ENCODE measurements at places on chromosomes 13 and 19.

DNA sequence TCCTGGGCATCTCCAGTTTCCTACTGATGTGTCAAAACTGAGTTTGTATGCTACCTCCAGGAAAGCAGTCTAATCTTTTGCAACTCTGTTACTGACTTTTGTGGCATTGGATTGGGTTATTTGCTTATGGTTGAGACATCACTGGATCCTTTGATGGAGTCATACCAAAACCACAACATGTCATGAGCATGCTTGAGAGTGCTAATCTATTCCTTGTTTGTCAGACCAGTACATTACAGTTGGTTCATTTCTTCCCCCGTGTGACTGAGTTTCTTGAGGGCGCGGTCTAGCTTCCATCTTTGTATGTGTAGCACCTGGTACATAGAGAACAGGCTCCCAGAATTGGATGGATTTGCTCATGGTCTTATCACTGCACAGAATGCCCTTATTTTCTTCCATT lies 43.2 kb downstream of the SUGT1 start:
- DNase-seq: no peak

DNA sequence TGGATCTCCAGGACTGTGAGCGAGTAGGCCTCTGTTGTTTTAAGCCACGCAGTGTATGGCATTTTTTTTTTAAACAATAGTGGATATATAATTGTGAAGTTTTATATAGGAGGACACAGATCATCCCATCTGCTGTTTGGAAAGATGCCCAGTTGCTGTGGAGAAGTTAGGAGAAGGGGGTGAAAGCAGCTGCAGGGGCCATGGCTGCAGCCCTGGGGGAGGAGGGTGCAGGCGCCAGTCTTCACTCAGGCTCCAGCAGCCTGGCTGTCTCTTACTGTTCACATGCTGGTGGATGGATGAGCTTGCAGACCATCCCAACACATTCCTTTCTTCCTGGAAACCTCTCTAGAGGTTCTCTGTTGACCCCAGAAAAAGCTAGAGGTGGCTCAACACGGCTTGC lies 242.3 kb downstream of the TEX29 start:
- no peak for DNase-seq

DNA sequence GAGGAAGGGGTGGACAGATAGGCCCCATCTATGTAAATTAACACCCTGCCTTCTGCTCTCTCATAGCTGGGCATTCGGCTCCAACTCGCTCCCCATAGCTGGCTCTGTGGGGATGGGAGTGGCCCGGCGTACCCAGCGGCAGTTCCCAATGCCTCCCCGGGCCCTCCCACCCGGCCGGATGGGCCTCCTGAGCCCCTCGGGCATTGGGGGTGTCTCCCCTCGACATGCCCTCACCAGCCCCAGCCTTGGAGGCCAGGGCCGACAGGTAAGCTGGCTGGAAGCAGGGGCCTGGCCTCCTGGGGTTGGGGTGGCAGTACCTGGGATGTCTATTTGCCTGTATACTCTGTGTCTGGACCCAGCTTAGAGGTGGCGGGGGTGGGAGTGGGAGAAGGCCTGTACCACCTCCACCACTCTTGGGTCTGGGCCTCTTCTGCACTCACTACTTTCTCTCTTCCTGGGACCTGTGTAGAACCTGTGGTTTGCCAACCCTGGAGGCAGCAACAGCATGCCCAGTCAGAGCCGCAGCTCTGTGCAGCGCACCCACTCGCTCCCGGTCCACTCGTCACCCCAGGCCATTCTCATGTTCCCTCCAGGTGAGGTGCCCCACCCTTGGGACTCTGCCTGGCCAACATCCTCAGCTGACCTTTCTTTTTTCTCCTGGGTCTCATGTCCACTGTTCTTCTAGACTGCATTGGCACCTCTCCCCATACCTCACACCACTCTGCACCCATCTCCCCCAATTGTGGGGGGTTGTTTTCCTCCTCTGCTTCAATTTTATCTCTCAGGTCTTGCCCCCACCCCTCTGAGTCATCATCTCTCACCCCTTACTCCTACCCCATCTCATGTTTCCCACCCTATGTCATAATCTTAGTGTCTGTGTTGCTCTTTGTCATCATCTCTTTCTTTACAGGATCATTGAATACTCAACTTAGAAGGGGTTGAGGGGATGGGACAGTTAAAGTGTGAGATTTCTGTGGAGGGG lies 10.1 kb downstream of the PAF1 start:
- DNase-seq: no peak

GRCh38 chr19:38666663-38667511 lies 19.4 kb downstream of the ACTN4 start:
- DNase-seq: peak; percentile 69

GRCh38 chr19:14515501-14516047 lies 2.6 kb downstream of the DNAJB1 start:
- DNase-seq: peak; percentile 31

DNA sequence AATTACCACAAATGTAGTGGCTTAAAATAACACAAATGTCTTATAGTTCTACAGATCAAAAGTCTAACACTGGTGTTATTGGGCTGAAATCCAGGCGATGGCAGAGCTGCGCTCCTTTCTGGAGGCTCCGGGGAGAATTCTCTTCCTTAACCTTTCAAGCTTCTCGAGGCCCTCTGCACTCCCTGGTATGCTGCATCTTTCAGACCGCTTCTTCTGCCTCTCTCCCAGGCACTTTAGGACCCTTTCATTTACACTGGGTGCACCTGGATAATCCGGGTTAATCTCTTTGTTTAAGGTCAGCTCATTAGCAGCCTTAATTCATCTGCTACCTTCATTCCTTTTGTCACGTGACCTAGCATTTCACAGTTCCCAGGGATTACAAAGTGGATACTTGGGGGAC lies 211.3 kb upstream of the RFC3 start:
- no peak for DNase-seq

DNA sequence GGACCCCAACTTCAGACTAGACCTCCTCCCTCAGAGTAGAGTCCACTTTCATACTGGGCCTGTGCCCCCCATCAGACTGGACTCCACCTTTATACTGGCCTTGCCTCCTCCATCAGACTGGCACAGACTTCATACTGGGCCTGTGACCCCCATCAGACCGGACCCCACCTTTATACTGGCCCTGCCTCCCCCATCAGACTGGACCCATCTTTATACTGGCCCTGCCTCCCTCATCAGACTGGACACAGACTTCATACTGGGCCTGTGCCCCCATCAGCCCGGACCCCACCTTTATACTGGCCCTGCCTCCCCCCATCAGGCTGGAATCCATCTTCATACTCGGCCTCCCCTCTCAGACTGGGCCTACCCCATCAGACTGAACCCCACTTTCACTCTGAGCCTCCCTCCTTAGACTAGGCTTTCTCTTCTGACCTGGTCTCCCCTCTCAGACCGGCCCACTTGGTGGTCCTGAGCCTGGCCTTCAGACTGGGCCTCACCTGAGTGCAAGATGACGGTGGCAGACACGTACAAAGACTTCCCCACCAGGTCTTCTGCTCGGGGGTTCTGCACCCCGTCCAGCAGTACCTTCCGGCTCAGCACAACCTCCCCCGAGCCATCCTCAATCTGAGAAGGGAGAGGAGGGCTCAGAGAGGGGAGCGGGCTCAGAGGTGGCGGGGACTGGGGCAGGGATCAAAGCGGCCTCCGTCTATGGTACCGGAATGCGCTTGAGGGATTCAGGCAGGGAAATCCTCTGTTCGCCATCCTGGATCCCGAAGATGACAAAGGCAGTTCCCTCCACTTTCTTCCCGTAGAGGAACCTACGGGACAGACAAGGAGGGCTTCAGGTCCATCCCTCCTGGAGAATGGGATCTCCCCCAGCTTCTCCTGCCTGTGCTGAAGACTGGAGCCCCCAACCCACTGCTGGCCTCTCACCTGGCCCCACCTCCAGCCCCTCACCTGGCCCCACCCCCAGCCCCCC lies 7.5 kb downstream of the C3 start:
- no peak for DNase-seq

- DNase-seq: no peak
These were observed 3.6 kb upstream of the HPN start for GRCh38 chr19:35037716-35038622.

DNA sequence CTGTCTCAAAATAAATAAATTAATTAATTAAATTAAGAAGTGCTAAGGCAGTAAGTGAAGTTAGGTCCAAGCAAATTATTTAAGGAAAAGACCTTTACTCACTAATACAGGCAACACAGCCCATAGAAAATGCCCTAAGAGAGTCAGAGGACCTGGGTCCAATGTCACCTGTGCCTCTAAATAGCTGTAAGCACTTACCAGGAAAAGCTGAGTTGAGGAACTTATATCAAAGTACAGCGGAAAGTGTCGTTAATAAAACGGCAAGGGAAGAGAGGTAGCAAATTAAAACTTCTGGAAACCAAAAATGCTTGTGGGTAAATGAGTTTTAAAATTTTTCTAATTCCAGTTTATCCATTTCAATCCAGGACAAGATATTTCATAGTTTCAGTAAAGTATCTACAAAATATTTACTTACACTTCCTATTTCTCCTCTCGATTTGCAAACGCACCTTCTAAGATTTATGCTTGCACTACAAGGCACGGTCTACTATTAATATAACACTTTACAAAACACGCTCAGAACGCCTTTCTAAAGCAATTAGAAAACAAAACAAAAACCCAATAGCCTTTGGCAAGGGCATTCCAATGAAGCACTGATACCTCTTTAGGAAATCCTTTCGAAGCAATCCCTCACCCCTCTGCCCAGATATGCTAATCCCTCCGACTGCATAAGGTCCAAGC lies 963 bp downstream of the VPS36 start:
- DNase-seq: no peak

DNA sequence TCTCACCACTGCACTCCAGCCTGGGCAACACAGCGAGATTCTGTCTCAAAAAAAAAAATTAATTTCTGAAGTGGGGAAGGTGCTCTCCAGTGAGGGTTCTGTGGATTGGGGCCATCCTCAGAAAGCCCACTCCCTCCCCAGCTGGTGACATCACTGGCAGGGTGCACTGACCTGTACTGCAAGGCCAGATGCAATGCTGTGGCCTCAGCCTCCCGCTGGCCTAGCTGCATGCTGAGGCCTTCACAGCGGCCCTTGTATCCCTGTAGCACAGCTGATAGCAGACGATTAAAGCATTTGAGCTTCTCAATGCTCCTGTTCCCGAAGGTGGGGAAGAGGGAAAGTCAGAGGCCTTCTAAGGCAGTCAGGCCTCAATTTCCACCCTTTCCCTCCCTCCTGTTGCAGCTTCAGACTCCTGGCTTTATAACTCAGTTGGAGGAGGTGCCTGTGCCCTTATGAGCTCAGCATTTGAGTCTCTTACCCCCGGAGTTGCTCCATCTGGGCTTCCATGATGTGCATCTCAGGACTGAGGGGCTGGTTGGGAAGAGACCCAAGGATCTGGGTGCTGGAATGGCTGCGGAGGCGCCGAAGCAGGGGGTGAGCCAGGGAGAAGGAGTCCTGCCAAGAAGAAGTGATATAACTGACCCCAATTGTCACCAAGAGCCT lies 5.3 kb downstream of the USHBP1 start:
- DNase-seq: no peak

DNA sequence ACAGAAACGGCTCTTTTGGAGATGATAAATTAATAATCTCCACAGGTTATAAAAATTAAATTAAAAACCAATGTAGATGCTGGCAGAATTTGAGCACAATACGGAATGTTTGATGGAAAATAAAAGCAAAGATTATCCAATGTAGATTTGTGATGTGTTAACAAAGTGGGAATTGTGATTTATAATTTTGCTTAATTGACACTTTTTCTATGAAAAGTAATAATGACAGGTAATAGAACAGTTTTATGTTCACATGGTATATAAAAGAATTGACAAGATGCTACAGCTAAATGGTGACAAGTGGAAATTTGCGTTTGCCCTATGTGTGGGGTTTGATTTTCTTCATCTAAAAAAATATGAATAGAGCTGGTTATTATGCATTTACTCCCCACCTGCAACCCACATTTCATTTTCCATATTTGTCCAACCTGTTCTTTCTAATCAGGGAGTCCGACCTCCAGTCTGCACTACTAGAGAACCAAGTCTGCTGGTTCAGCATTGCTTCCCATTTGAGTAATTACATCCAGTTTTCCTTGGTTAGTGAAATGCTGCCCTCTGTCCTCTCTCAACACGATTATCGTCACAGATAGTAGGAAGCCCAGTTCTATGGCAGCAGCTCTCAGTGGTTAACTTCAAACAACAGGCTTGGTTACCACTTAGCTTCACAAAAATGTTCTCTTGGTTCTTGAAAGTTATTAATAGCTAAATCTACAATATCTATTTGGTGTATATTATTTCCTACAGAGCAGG lies 61.4 kb upstream of the SLITRK1 start:
- no peak for DNase-seq

GRCh38 chr13:46676378-46676725 lies 120.6 kb downstream of the ESD start:
- no peak for DNase-seq

GRCh38 chr13:43596924-43597598 lies 189.7 kb downstream of the ENOX1 start:
- DNase-seq: no peak

DNA sequence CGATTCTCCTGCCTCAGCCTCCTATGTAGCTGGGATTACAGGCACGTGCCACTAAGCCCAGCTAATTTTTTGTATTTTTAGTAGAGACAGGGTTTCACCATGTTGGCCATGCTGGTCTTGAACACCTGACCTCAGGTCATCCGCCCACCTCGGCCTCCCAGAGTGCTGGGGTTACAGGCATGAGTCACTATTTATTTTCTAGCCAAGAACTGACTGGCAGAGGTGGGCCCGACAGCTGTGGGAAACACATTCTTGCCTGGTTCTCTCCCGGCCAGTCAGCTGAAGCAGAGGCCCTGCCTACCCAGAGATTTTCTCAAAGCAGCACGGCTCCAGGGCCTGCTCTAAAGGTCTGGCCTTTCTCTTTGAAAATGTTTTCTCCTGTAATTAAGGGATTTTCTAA lies 108.0 kb downstream of the KCTD15 start:
- DNase-seq: no peak
